ENCODE measurements at places on chromosomes 4 and X.

- DNase-seq: no peak
These were observed 83.9 kb upstream of the USP9X start for GRCh38 chrX:41001327-41001726.

DNA sequence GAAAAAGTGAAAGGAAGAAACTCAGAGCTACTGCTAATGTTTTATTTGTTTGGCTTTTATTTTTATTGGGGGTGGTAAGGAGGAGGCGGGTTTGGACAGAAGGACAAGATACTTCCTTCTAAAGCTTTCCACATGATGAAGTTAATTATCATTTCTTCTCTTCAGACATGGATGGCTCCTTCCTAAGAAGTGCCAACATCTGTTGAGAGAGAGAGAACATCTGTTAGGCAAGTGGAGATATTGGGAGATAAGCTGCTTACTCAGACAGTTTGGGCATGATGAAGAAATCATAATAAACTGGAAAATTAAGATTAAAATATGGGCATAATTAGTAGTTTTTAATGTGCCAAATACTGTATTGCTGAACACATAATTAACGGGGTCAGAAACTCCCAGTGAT lies 535.7 kb upstream of the INTU start:
- no peak for DNase-seq

DNA sequence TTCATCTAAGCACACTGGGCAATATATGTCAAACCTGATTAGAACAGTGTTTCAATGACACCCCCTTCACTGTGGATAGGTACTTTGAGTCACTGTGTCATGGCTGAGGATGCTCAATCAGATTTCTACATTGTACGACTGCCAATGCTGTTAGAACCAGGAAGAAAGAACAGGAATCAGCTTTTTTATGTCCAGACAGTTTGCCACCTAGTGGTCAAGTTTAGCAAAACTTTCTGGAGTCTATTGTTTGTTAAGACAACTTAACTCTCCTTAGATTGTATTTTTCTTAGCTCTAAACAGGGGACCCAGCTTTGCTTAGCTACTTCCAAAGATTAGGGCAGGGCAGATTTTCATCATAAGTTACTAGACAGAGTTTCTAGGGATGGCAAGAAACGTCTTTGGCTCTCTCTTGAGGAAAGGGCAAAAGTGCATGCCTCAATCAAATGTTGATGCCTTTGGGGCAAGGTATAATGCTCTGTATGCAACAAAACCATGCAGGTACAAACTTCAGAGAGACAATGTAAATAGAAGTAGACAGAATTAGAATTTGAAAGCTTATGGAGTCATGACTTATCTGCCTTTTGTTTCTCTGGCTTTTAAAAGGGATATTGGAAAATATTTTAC lies 40.5 kb upstream of the BMP3 start:
- no peak for DNase-seq

DNA sequence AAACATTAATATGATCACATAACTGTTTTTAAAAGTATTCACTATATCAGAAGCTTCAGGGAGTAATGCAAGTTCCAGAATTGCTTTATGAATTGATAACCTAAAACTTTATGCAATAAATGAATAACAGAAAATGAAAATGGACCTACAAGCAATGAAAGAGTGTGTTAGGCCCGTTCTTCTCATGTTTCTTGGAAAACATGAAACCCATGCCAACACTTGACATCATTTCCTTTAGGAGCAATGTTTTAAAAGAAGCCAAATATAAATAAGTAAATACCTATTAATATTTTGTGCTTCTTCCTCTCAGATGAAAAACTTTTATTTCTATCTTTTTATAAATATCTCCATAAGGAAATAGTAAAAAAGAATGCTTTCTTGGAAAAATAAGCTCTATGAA lies 123.0 kb upstream of the GALNT7 start:
- no peak for DNase-seq

GRCh38 chrX:9897761-9898161 lies 69.4 kb upstream of the CLDN34 start:
- DNase-seq: no peak

DNA sequence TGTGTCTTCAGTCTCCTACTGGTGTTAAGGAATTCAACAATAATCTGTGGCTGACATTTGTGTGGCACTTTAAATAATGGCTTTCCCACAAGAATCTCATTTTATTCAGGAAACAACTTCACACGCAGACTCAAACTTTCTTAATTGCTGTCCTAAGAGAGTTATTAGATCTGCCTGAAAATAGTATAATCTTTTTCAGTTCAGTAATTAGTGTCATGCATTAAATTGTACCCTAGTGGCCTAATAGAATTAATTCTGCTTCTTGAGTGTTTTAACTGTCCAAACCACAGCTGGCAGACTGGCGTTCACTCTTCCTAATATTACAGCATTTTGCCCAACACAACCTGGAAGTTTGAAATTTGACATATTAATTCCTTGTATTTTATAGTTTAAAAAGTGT lies 107.1 kb downstream of the GRIA2 start:
- DNase-seq: no peak

GRCh38 chr4:119930546-119930945 lies 136.1 kb downstream of the MAD2L1 start:
- no peak for DNase-seq
